T-helper 22 cell (primary cell): ENCODE measurements at places on chromosomes 3 and 15.

DNA sequence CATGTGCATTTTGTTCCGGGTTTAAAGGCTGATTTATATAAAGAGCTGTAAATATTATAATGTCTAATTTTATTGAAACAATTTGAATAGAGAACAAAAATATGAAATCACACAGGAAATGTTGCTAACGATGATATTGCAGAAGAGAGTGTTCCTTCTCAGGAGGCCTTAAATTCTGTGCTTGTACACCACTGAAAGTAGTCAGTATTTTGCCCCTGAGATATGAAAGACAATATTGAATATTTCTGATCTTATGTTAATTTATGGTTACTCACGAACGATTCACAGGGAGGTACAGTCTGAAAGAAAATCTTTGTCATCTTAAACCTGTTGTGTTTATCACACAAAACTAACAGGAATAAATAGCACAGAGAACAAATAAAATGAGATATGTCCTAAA, 213.2 kb upstream of the PLSCR5 start:
- no peak for DNase-seq

- no peak for DNase-seq
Measured at GRCh38 chr15:66881173-66881905, 179.3 kb downstream of the SMAD6 start.

- no peak for DNase-seq
Measured at GRCh38 chr15:20340931-20341661, 200.5 kb downstream of the GOLGA6L6 start.

GRCh38 chr3:9500108-9501050, 53.2 kb downstream of the LHFPL4 start:
- no peak for DNase-seq

- DNase-seq, result no peak
Measured at GRCh38 chr3:178172121-178172520, 364.1 kb upstream of the KCNMB2 start.

GRCh38 chr3:134236505-134237170, 14.0 kb downstream of the RYK start:
- DNase-seq, result no peak

DNA sequence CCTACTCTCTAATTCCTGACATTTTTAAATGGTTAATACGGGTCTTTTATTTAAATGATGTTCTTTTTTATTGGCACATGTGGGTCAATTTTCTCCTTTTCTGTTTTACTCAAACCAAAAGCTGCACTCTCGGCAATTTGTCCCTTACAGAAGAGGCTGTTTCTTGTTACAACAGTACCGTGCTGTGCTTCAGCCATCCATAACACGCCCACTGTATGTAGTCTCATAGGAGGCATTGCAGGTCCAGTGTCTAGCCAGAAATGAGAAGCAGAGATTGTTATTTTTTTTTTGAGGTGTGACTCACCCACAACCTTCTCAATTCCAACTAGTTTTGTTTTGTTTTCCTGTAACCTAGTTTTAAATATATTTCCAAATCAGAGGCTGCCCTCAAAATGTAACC, 164.6 kb downstream of the GMNC start:
- DNase-seq, result no peak

DNA sequence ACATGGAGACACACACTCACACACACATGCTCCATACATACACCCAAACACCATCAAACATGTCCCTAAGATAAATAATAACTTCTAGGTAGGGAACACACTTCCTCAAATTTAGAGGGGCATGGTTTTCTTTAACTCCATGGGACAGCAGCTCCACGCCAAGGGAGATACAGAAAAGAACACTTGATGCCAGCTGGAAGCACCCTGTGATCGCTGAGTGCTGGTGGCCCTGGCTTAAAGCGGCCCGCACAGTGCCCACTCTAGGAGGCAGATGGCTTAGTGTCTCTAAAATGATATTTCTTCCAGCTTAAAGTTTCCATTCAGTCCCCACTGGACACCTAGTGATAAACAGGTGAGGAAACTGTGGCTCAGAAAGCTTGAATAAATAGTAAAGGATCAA, 232.9 kb downstream of the UACA start:
- DNase-seq, result no peak

- no peak for DNase-seq
Measured at GRCh38 chr3:41369838-41370237, 170.5 kb downstream of the CTNNB1 start.

DNA sequence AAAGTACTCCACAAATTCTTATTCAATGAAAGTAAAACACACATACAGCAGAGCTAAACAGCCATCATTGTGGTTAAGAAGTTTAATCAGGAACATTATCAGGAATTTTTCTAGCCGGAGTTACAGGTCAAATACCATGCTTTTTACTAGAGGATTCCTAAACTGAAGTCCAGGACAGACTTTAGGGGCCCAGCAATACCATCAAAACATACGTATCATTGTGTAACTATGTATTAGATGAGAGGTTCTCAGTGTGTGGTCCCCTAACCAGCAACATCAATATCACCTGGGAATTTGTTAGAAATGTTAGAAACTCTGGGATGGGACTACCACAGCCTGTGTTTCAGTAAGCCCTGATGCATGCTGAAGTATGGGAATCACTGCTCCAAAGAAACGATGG, 404.2 kb upstream of the IL12A start:
- no peak for DNase-seq

- DNase-seq, result no peak
Measured at GRCh38 chr3:192090586-192090985, 629.6 kb downstream of the PYDC2 start.

- no peak for DNase-seq
Measured at GRCh38 chr3:15538345-15538744, 16.8 kb upstream of the COLQ start.

DNA sequence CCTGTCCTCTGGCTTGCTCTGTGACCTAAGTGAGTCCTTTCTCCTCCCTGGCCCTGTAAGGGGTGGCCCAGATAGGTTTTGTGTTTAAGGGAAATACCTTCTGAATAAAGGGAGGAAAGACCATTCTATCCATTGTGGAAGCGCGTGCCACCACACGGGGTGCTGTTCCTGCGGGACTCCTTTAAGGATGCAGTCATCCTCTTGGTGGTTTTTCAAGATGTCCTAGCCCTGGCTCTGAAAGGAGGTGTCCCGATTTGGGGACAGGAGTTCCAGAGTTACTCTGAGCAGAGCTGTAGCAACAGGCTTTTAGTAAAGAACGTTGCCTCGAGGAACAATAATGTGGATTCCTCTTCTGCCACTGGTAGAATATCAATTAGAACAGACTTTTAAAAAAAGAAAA, 9.6 kb downstream of the SLC6A6 start:
- DNase-seq, result no peak

GRCh38 chr3:26460985-26461384, 161.6 kb upstream of the LRRC3B start:
- DNase-seq, result no peak

GRCh38 chr15:33188641-33189257, 5.8 kb downstream of the FMN1 start:
- DNase-seq, result no peak

DNA sequence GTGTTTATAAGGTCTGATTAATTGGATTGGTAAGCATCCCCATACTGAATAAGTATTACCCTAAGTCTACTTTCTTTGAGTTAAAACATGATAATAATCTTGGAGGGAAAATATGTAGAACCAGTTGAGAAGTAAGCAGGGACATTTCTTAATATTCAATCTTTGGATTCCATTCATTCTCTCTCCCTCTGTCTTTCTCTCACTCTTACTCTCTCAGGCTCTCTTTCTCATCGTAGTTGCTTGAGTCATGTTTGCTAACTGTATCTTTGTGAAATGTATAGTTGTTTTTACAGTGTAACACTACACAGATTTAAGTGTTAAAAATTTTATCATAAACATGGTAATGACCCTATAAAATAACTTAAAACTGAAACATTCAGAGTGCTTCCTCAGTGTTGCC, 163.8 kb downstream of the RSRC1 start:
- DNase-seq, result no peak

GRCh38 chr3:100261485-100261903, 702 bp downstream of the TBC1D23 start:
- DNase-seq, result no peak

GRCh38 chr15:57035664-57036063, 117.2 kb downstream of the TCF12 start:
- no peak for DNase-seq

- DNase-seq, result no peak
Measured at GRCh38 chr3:134976948-134977347, 181.9 kb downstream of the EPHB1 start.

GRCh38 chr3:126552688-126553283, 5.9 kb downstream of the C3orf22 start:
- DNase-seq, result no peak

- no peak for DNase-seq
Measured at GRCh38 chr15:44788748-44789147, 52.4 kb downstream of the TRIM69 start.

- no peak for DNase-seq
Measured at GRCh38 chr3:184783319-184783718, 28.6 kb upstream of the VPS8 start.

GRCh38 chr3:172125053-172125452, 85.7 kb downstream of the FNDC3B start:
- DNase-seq, result no peak

DNA sequence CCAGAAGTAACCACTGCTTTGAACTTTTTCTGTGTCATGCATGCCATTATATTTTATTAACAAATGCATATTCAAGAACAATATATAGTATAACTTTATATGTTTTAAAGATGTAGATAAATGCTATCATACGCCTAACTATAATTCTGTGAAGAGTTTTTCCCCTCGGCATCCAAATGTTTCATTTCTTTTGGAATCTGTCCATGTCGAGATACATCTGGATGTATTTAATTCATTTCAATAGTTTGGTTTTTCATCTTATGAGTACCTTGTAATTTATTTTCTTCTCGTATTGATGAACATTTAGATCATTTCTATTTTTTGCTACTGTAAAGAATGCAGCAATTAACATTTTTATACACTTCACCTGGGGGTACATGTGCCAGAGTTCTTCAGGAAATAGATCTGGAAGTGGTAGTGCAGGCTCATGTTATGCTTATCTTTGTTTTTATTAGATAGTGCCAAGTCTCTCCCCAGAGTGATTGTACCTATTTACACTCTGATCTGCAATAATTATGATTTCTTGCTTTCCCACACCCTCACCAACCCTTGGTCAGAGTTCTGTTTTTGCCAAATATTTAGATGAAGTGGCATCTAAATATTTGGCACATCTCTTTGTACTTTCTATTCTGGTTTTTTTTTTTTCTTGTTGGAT, 29.7 kb downstream of the USP13 start:
- DNase-seq, result no peak

DNA sequence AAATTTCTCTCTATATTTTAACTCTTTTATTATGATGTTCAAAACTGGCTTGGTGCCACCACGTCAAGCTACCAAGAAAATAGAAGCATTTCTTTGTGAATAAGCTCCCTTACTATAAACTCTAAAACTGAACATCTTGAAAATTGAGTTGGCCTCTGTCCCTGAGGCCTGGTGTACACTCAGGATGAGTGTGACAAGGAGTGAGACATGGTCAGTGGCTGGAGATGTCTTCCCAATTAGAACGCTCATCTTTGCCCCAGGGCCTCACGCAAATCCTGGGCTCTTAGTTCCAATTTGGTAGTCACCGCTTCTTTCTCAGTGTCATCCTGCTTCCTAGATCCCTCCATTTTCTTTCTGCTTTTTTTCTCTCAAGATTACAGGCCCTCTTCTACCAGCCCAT, 26.2 kb downstream of the SLC2A2 start:
- no peak for DNase-seq

DNA sequence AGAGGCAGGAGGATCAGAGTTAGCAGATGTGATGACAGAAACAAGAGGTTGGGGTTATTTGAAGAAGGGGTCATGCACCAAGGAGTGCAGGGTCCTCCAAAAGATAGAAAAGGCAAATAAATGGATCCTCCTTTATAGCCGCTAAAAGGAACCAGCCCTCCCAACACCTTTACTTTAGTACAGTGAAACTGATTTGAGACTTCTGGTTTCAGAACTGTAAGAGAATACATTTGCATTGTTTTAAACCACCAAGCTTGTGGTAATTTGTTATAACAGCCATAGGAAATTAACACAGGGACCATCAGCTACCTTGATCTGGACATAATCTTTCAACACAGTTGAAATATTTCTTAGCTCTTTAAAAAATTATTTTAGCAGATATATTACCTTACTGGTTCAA, 166.6 kb downstream of the TIGIT start:
- no peak for DNase-seq

DNA sequence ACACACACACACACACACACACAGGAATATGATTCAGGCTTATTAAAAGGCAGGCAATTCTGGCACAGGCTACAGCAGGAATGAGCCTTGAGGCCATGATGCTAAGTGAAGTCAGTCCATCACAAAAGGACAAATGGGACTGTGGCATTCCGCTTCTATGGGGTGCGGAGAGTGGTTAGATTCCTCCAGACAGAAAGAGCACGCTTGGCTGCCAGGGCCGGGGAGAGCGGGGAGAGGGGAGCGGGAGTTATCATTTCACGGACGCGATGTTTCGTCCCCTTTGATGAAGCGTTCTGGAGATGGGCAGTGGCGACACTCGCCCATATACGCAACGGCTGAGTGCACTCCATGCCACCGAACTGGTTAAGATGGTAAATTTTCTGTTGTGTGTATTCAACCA, 58.5 kb upstream of the FAM174B start:
- no peak for DNase-seq

DNA sequence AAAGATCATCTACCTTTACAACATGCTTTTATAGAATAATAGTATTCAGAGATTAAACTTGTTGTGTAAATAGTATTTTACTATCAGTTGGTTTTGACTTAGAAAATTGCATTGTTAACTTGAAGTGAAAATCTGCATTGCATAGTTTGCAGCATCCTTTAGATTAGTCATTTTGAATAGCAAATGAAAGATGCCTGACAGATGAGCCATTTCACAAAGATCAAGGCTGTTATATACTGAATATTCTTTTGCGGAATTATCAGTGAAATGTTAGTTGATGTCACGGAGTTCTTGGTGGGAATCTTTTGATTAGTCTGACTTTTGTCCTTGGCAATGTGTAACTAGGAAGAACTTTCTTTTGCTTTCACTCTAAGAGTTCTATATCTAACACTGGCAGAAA, 24.5 kb downstream of the RSRC1 start:
- no peak for DNase-seq

GRCh38 chr3:107561980-107562379, 39.2 kb downstream of the BBX start:
- DNase-seq, result no peak

DNA sequence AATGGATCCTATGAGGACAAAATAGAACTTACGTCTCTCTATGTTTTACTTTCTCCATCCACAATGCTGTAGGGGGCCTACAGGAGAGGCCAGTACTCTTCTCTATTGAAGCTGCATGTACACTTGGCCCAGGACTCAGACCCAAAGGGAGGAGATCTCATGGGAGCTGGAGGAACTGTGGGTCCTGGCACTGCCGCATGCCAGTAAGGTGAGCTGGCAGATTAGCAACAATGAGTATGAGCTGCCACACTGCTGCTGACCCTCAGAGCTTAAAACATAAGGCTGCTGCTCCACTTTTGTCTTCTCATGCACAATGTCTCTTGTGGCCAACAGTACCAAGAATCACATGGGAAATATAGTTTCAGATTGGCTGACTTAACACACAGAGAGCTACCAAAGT, 57.8 kb upstream of the TBC1D5 start:
- DNase-seq, result no peak

- no peak for DNase-seq
Measured at GRCh38 chr3:133746712-133747066, 496 bp downstream of the TF start.
